Activated CD4-positive, alpha-beta T cell treated with anti-CD3 and anti-CD28 coated beads for 36 hours (primary cell): ENCODE measurements at places on chromosomes 2 and 18. TPM values are rescaled to one million over a fixed set of nuclear protein-coding genes. Genes with fewer than 3 reads are reported as not detected.

LIMS2 gene
- 19.3 TPM for total RNA-seq

TSPYL6 gene
- total RNA-seq: not detected

CHRND gene
- not detected for total RNA-seq

LDLRAD4 gene
- 32.2 TPM for total RNA-seq

ZNF396 gene
- 1.1 TPM for total RNA-seq

DNA sequence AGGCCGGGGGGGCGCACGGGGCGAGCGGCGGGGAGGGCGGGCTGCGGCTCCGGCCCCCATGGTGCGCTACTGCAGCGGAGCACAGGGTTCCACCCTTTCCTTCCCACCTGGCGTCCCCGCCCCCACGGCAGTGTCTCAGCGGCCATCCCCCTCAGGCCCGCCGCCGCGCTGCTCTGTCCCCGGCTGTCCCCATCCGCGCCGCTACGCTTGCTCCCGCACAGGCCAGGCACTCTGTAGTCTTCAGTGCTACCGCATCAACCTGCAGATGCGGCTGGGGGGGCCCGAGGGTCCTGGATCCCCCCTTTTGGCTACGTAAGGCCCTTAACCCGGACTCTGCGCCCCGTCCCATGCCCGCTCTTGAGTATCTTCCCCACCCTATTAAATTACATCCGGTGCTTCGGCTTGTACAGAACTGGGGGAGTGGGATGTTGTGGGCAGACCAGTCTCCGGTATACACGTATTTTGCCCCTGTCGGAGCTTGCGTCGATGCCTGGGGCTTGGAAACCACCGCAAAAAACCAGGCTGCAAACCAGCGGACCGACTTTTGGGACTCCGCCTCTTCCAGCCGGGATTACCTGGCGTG is 598 bp upstream of the WBP1 start:
- peak overlapping the region; percentile 90 for H3K4me3 ChIP-seq
- H3K27ac ChIP-seq: peak overlapping the region; percentile 99
- peak; percentile 91 for DNase-seq
- peaks cover 28% of the 10 kb centered on the region for H3K36me3 ChIP-seq

GRCh38 chr2:224440988-224441387 is 39.1 kb upstream of the FAM124B start:
- H3K27me3 ChIP-seq: peaks cover 28% of the 10 kb centered on the region
- peaks cover 7% of the 10 kb centered on the region for H3K4me1 ChIP-seq
- H3K27ac ChIP-seq: no peak overlapping the region
- no peaks in the 10 kb centered on the region for H3K36me3 ChIP-seq

GRCh38 chr2:9422321-9423099 is 818 bp downstream of the ITGB1BP1 start:
- peaks cover 25% of the 10 kb centered on the region for H3K36me3 ChIP-seq
- H3K4me3 ChIP-seq: no peak overlapping the region
- no peaks in the 10 kb centered on the region for H3K27me3 ChIP-seq
- H3K4me1 ChIP-seq: peaks cover 39% of the 10 kb centered on the region

DNA sequence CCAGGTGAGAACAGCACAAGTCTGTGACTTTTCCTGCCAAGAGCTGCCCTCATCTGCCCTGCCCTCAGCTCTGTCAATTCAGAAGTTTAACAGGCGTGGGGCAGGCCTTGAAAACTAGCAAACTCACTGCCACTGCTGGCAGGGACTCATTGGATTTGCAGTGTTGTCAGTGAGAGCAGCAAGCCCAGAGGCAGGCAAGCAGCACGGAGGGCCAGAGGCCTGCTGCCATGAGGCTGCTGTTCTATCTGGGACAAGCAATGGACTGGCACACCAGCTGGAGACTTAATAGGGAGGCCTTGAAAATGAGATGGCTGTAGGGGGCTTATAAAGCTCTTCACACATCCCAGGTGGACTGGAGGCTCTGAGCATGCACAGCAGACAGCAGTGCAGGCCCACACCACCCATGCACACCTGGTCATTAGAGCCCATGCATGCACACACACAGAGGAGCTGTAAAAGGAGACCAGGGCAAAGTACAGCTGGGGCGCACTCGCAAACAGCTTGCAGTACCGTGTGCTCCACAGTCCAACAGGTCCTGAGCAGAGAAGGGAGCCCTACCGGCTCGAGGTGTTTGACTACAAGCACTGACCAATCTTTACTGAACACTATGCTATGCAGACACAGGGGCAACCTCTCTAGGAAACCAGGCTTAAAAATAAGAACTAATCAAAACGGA is 28.7 kb downstream of the MGAT4A start:
- no peaks in the 10 kb centered on the region for H3K27me3 ChIP-seq
- peak overlapping the region; percentile 35 for H3K27ac ChIP-seq
- peaks cover 74% of the 10 kb centered on the region for H3K4me1 ChIP-seq
- DNase-seq: no peak
- peaks cover 17% of the 10 kb centered on the region for H3K36me3 ChIP-seq

GRCh38 chr2:107622741-107623310 is 203.9 kb upstream of the RGPD4 start:
- no peaks in the 10 kb centered on the region for H3K27me3 ChIP-seq
- H3K4me1 ChIP-seq: no peaks in the 10 kb centered on the region
- H3K4me3 ChIP-seq: no peak overlapping the region
- H3K27ac ChIP-seq: no peak overlapping the region
- DNase-seq: no peak

DNA sequence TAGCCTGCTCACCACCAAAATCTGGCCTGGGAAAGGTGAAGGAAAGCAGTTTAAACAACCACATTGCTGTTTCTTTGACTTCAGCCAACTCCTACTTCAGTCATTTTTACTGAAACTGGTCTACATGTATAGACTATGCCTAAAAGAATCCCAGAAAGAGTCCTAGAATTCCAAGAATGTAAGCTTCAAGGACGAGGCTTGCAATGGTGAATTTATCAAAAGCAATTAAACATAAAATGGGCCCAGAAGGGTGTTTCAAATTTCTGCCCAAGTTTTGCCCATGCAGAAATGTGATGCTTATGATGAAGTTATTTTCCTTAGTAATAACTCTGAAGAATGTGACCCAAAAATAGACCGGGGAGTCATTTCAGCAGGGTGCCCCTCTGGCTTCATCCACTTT is 16.6 kb downstream of the EN1 start:
- no peak for DNase-seq
- H3K4me3 ChIP-seq: no peak overlapping the region
- H3K27me3 ChIP-seq: peaks cover 62% of the 10 kb centered on the region
- H3K27ac ChIP-seq: no peak overlapping the region
- peaks cover 9% of the 10 kb centered on the region for H3K4me1 ChIP-seq
- H3K36me3 ChIP-seq: no peaks in the 10 kb centered on the region

GRCh38 chr2:196758474-196759377 is 40.8 kb downstream of the GTF3C3 start:
- no peaks in the 10 kb centered on the region for H3K4me1 ChIP-seq
- H3K4me3 ChIP-seq: no peak overlapping the region
- no peaks in the 10 kb centered on the region for H3K27me3 ChIP-seq

DNA sequence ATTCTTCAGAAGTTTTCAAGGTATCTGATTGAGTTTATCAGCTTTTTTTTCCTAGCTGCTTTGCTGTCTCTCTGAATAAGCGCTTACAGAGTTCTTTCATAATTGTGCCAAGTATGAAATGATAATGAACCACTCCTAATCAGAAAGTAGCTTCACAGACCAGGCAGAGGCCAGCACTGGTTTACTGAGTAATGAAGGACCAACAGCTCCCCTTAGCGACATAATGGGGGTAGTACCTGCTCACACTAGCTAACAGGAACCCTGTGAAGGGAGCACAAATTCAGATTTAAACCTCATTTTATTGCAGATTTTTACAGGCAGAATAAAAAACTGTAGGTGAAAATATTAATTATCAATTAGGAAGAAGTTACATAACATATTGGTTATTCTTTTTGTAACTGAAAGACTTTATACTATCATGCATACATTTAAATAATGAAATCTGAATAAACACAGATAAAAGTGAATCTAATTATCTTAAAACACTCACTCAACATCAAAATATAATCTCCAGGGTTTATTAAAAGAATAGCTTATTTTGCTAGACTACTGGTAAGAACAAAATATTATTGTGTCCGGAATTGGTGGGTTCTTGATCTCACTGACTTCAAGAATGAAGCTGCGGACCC is 53.7 kb upstream of the LRRC30 start:
- H3K36me3 ChIP-seq: no peaks in the 10 kb centered on the region
- DNase-seq: peak; percentile 45
- no peaks in the 10 kb centered on the region for H3K27me3 ChIP-seq
- no peaks in the 10 kb centered on the region for H3K4me1 ChIP-seq
- H3K27ac ChIP-seq: no peak overlapping the region
- no peak overlapping the region for H3K4me3 ChIP-seq

DNA sequence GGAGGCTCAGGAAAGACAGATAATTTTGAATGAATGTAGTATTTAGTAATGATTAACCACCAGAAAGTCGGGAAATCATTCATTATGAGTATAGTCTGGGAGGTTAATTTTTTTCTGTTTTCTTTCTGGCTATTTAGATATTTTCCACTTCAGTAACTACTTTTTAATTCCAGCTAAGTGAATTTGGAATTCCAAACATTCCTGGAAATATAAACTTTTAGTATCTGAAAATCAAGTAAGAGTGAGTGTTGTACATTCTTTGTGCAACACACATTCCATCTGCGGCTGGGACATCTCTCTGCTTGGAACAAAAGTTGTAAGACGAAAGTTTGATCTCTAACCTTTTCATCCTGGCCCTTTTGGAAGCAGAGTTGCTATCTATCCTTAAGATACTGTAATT is 275.7 kb upstream of the SPRED2 start:
- no peaks in the 10 kb centered on the region for H3K36me3 ChIP-seq
- H3K27me3 ChIP-seq: peaks cover 7% of the 10 kb centered on the region
- no peak overlapping the region for H3K27ac ChIP-seq
- H3K4me3 ChIP-seq: no peak overlapping the region

- no peak for DNase-seq
- no peaks in the 10 kb centered on the region for H3K27me3 ChIP-seq
- H3K4me3 ChIP-seq: no peak overlapping the region
- H3K36me3 ChIP-seq: no peaks in the 10 kb centered on the region
- no peak overlapping the region for H3K27ac ChIP-seq
- H3K4me1 ChIP-seq: no peaks in the 10 kb centered on the region
Observed at GRCh38 chr2:19185086-19185485, 173.3 kb downstream of the OSR1 start.

DNA sequence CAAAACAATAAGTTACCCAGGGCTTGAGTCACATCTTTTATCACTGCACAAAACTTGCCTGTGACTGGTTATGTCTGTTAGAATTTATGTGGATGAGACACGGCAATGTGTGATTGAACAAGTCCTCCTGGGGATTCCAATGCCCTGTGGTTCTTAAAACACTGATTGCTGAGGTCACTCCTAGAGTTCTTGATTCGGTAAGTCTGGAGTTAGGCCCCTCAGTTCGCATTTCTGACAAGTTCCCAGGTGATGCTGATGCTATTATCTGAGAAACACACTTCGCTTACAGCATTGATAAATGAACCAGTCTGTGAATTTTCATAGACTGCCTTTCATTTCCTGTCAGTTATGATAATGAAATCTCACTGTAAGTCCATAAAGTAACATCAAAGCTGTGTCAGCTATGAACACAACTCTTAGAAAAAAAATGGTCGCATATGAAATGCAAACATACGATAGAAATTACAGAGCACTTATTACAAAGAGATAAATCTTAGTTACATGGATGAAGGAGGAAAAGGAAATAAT is 214.0 kb downstream of the DLGAP1 start:
- H3K27ac ChIP-seq: no peak overlapping the region
- H3K27me3 ChIP-seq: no peaks in the 10 kb centered on the region
- no peaks in the 10 kb centered on the region for H3K4me1 ChIP-seq
- no peak overlapping the region for H3K4me3 ChIP-seq

DNA sequence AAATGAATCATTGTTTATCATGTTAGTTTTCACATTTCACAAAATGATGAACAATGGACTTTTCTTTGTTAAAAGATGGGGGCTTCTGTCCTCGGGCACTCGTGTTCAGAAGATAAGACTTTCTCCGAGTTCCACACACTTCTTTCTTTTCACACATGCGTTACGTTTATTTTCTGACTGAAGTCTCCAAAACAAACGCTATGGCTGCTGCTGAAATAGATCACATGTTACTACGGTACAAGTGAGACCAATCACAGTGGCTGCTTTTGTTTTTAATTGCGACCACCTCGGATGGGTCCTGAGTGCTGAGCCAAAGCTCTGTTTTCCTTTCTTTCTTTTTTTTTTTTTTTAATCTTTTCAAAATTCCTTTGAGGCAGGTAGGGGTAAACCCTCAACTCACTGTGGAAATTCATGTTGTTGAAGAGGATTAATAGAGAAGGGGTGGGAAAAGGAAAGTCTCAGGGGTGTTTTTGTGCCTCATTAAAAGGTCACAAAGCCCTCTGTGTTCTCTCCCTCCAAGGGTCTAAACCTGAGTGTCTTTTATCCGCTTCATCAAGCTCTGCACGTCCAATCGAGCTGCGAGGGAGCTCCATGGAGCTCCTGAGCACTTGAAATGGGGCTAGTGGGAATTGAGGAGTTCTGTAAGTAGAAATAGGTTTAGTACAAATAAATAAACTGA is 48.2 kb downstream of the ARL4C start:
- H3K27me3 ChIP-seq: no peaks in the 10 kb centered on the region
- H3K27ac ChIP-seq: peak overlapping the region; percentile 94
- peak overlapping the region; percentile 56 for H3K4me3 ChIP-seq
- DNase-seq: no peak
- peaks cover 93% of the 10 kb centered on the region for H3K4me1 ChIP-seq
- H3K36me3 ChIP-seq: peaks cover 24% of the 10 kb centered on the region

DNA sequence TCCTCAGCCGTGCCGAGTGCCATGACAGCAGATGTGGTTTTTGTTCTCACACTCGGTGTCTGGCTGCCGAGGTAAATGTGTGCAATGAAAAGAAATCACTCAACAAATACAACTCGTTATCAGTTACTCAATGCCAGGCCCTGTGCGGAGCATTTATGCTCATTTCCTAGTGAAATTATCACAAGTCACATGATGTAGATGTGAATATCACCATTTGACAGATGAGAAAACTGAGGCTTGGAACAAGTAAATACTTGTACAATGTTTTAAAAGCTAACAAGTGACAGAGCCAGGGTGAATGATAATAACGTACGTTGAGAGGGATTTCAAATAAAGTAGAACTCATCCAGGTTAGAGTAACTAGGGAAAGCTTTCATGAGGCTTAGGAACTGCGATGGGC is 174.7 kb downstream of the EIPR1 start:
- H3K4me1 ChIP-seq: peaks cover 10% of the 10 kb centered on the region
- H3K4me3 ChIP-seq: no peak overlapping the region
- no peaks in the 10 kb centered on the region for H3K27me3 ChIP-seq
- DNase-seq: no peak
- peaks cover 17% of the 10 kb centered on the region for H3K36me3 ChIP-seq

DNA sequence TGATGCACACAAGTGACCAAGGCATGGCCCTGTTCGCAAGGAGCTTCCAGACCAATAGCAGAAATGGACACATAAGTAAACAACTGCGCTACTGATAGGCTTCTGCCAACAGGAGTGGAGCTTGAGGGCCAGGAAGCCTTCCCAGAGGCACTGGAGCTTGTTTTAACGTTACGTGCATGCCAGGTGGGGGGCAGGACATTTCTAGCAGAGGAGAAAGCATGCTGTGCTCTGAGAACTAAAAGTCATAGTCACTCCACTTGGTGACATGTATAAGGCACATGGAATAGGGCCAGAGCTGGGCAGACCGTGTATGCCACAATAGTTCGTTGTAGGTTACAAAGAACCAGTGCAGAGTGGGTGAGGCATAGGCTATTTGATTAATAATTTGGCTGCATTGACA is 184.2 kb downstream of the NEDD4L start:
- peaks cover 2% of the 10 kb centered on the region for H3K27me3 ChIP-seq
- H3K27ac ChIP-seq: no peak overlapping the region
- DNase-seq: no peak
- peaks cover 6% of the 10 kb centered on the region for H3K4me1 ChIP-seq
